Activated T-helper 2 cell treated with anti-CD3 and anti-CD28 coated beads, Interferon-gamma antibody, Interleukin-2, Interleukin-4, amounts not matched to agents 10 μg/mL and 5 μg/mL and 100 μg/mL, durations not matched to agents 14 hours and 24 hours and 36 hours (primary cell): ENCODE measurements at places on chromosomes 3 and 15. TPM values are rescaled to one million over a fixed set of nuclear protein-coding genes. Genes with fewer than 3 reads are reported as not detected.

ALPK3 gene
- total RNA-seq: 0.34 TPM in 2 replicates

LRRC2 gene
- total RNA-seq: 0.09 TPM in 1 of 2 replicates, not detected in the other

HIGD2B gene
- 0.16 TPM in 2 replicates for total RNA-seq

DNA sequence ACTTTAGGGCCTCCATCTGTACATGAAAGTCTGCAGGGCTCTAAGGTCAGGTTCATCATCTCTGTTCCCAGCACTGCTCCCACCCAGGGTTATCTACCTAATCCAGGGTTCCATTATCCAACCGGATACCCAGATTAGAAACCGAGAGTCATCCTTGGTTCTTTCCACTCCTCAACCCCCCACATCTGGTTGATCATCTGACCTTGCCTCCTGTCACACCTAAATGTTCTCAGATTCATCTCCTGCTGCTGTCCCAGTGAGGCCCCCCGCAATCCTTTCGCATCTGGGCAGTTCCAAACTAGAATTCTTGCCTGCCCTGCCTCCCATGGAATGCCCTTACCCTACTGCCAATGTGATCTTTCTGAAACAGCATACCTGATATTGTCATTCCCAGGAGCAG is 136.5 kb downstream of the PDE8A start:
- no peak for DNase-seq

SKOR1 gene
- total RNA-seq: 0.09 and 0.21 TPM in 2 replicates

DNA sequence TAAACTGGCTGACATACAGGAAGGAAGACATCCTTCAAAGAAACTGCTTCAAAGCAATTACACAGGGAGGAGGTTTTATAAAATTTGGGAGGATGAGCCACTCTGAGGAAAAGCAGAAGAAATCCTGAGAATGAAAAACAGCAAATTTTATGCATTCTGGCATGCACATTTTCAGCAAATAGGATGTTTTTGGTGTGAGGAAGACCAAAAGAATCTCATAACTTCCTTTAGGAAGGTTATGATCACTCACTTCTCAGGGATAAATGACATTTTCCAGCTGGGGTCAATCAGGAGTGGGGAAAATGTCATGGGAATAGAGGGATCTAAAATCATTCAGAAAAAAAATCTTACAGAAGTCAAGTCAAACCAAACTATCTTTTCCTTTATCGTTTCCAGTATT is 371.7 kb upstream of the CNTN6 start:
- no peak for DNase-seq

- DNase-seq: peak; percentile 21
Observed at GRCh38 chr3:15206662-15207576, 873 bp downstream of the CAPN7 start.

- DNase-seq: no peak
Observed at GRCh38 chr3:151753846-151754245, 20.1 kb downstream of the AADACL2 start.

PLA2G4E gene
- not detected in 2 replicates for total RNA-seq

GRCh38 chr3:126607214-126607908 is 47.6 kb downstream of the TXNRD3 start:
- DNase-seq: no peak

GRCh38 chr3:151460774-151461450 is at the start of gene IGSF10:
Gene IGSF10, minus strand, starts transcription at chr3:151461061. Its CDS starts 2,352 bp downstream, at chr3:151458709.
- DNase-seq: no peak

- DNase-seq: no peak
Observed at GRCh38 chr3:177483182-177483967, 286.1 kb upstream of the TBL1XR1 start.

- DNase-seq: no peak
Observed at GRCh38 chr3:170301405-170301804, 56.1 kb upstream of the SKIL start.

DNA sequence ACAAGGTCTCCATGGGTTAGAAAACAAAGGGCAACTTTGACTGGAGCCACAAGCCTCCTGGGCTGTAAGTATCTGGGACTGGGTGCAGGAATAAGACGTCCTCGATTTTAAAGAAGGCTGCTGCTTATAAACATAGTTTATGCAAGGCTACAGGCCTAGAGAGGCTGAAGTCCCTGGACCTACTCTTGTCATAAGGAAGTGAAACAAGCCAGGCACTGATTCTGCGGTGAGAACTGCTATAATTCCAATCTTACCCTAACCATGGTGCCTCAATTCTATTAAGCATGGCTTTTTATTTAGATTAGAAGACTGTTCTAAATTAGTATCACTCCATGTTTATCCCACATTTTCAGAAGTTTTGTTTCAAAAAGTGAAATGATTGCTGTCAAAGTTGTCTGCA is 777.6 kb downstream of the PLOD2 start:
- DNase-seq: no peak

DNA sequence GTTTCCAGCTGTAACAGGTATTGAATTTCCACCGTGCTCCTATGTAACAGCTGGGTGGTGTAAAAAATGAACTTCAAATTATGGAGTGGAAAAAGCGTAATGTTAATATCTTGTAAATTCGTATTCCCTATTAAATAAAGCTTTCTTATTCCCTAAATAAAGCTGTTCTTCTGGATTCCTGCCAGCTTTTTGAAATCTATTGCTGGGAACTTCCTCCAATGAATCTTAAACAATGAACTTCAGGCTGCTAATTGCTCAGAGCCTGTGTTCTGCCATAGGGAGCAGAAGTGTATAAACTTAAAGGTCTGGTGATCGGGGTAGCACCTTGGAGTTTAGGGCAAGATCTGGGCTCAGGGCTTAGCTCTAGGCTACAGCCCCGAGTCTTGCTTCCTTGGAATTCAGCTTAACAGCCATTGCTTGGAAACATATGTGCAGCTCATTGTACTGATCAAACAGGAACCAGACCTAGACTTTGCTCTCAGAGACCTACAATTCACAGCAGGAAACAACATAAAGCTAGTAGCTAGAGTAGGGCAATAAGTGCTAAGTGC is 1.4 kb downstream of the ARL14 start:
- no peak for DNase-seq

- no peak for DNase-seq
Observed at GRCh38 chr3:37945807-37946530, 44.6 kb upstream of the VILL start.

DNA sequence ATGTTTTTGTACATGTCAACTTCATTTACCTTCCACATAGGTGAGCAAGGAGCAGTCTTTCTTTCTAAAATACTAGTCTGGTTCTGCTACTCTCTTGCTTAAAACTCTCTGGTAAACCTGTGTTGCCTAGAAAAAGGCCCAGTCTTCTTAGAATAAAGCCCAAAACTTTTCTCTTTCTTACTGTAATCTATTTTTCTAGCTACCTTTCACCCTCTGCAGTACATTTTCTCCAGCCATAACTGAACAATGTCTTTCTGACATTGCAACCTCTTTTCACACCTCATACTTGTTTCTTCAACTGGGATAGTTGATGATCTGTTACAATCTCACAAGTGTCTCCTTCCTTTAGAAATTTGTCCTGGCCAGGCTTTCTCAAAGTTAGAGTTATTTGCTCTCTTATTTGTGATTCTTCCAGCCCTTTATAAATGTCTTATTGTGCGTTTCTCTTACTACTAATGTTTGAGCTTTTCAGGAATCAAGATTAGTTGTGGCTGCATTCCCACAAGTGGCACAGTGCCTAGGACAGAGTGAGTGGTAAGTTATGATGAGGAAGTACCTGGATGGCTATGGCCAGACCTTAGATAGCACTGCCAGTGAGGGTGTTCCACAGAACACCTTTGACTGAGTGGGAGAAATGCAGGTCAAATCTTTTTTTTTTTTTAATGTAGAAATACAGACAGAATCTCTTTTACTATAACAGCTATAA is 313.4 kb upstream of the SATB1 start:
- DNase-seq: no peak

GRCh38 chr3:53633197-53633787 is 138.9 kb downstream of the CACNA1D start:
- no peak for DNase-seq
